Activated gamma-delta T cell treated with anti-CD3 and anti-CD28 coated beads, Interleukin-2, amount 50 U/mL, for 16 hours (primary cell): ENCODE measurements at places on chromosomes 1 and 21.

- no peak for DNase-seq
These were observed 139.2 kb downstream of the SEC16B start for GRCh38 chr1:177830531-177831135.

- DNase-seq = no peak
These were observed 104.1 kb upstream of the HNRNPU start for GRCh38 chr1:244968471-244968871.

- no peak for DNase-seq
These were observed 819.3 kb downstream of the PLA2G4A start for GRCh38 chr1:187648091-187648490.

GRCh38 chr21:41630249-41630648 lies 122.3 kb upstream of the TMPRSS2 start:
- DNase-seq = no peak

GRCh38 chr1:42240966-42241755 lies 76.6 kb upstream of the GUCA2A start:
- DNase-seq = no peak

DNA sequence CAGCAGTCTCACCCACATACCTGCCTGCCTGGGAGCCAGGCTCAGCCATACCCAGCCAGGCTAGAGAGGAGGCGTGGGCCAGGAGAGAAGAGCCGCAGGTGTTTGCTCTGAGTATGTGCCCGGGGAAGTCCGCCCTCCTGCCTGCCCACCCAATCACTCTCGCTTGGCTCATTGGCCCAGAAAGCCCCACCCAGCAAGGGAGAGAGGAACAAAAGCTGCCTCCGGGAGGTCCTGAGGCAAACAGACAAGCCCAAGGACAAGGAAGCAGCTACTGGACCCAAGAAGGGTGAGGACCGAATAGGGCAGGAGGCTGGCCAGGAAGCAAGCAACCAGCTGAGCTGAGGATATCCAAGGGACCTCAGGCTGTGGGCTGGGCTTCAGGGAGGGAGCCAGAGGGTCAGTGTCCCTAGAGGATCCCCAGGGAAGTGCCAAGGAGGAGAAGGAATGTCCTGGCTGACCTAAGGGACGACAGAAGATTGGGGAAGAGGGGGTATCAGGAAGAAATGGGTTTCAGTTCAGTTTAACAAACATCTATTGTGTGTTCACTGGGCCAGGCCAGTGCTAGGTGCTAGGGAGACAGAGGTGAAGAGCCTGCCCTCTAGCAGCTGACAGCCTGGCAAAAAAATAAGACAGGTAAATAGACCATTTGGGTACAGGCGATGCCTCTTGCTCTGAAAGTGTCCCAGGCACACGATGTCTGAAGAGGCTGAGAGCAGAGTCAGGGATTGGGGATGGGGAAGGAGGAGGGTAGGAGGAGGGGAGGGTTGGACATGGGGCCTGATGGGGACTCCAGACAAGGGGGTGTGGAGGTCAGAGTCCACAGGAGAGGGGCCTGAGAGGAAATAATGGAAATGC lies at the start of gene GJB4:
Gene GJB4 (plus strand): TSS at position 238 of the 855 bp plus-strand sequence. CDS start 1,515 bp downstream, outside the sequence.
- DNase-seq = no peak

- DNase-seq = no peak
These were observed 18.4 kb upstream of the COL6A2 start for GRCh38 chr21:46079352-46080170.

DNA sequence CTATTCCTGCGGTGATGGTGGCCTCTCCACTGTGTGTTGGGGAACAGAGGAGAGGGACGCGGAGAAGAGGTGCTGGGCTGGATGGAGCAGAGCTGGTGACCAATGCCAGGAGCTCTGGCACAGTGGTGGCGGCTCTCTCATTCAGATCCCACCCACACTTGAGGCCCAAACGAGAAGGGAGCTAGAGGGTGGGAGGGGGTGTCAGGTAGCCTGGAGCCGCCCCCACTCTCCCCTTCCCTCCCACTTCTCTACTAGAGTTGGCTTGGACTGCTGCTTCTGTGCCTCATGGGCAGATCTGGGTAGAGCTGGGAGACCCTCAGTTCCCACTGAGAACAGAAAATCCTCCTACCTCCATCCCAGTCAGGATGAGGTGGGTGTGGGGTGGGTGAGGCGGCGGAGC lies 3.5 kb downstream of the TTC39A start:
- no peak for DNase-seq

DNA sequence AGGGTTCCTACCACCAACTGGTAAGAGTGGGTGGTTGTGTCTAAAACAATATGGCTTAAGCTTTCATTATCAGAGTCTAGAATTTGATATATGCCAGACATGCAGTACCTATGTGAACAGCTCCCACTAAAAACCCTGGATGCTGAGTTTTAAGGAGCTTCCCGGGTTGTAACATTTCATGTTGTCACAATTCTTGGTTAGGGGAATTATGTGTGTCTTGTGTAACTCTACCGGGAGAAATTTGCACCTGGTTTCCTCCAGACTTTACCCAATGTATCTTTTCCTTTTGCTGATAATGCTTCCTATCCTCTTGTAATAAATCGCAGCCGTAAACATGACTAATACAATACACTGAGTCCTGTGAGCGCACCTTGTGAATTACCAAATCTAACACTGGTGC lies 48.3 kb downstream of the ARID4B start:
- DNase-seq = no peak

GRCh38 chr1:229046251-229046853 lies 224.6 kb upstream of the RAB4A start:
- DNase-seq = no peak

GRCh38 chr21:44702111-44702972 lies 5.4 kb downstream of the KRTAP10-12 start:
- DNase-seq = no peak

GRCh38 chr1:109270623-109271317 lies 12.2 kb downstream of the PSRC1 start:
- no peak for DNase-seq

DNA sequence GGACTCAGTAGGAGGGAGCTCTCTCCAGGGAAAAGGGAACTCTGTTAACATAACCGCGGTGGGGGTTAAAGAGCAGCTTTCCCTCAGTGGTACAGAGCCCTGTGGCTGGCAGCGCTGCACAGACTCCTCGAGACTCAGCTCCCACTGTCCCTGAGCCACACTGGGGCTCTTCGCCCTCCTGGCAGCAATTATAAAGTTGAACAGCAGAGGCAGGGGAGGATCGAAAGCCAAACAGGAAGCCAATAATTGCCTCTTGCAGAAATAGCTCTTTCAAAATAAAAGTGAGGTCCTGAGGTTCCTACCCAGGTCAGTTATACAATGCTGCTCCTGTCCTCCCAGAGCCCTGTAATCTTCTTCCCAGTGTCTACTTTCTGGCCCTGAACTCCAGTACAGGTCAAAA lies 77.0 kb downstream of the FAM78B start:
- no peak for DNase-seq

- no peak for DNase-seq
These were observed 29.0 kb downstream of the C1orf52 start for GRCh38 chr1:85230305-85230977.

- no peak for DNase-seq
These were observed 28.1 kb downstream of the C2CD2 start for GRCh38 chr21:41925767-41926116.

GRCh38 chr1:201584471-201585092 lies 45.7 kb downstream of the NAV1 start:
- DNase-seq = no peak

- DNase-seq = no peak
These were observed 881.5 kb downstream of the LTN1 start for GRCh38 chr21:28111151-28111619.

- DNase-seq = no peak
These were observed 63.7 kb downstream of the KCNN3 start for GRCh38 chr1:154806333-154806732.

GRCh38 chr1:11130406-11130805 lies 30.7 kb upstream of the EXOSC10 start:
- no peak for DNase-seq

DNA sequence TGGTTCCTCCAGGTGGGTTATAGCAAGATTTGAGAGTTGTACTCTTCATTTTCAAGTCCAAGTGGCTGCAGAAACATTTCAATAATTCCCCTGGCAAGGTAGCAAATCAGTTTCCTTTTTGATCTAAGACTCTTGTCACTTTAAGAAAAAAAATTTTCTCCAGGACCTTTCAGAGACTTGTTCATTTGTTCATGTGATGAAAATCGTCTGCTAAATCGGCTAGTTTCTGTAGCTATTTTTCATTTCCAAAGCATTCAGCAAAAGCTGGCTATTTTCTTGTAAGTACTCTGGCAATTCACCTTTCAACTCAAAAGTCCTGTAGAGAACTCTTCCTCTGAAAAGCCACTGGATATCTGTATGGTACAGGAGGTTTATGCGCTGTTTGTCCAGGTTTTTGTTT lies 93.5 kb downstream of the LTN1 start:
- DNase-seq = no peak

- DNase-seq = no peak
These were observed 29.0 kb downstream of the RBM11 start for GRCh38 chr21:14244911-14245310.

- no peak for DNase-seq
These were observed 35.7 kb upstream of the USP1 start for GRCh38 chr1:62401034-62401760.

GRCh38 chr1:61341426-61341825 lies 259.1 kb downstream of the NFIA start:
- no peak for DNase-seq

GRCh38 chr1:171762143-171762563 lies 19.3 kb upstream of the METTL13 start:
- DNase-seq = no peak

DNA sequence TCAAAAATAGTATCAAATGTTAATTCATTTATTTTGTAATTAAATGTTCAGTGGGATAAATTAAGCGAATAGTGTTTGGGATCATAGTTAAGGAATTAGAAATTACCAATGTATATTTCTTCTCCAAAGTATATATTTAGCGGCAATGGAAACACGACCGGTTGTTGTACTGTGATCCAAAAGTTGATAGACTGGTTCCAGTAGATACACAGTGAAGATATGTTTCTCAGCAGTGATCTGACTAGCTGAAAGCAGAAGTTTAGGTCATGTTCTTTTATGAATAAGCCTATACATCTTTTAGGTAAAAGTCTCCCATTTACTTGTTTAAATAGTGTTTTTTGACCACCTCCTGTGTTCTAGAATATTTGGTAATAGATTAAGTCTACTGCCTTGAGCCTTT lies 8.8 kb downstream of the USP16 start:
- no peak for DNase-seq

DNA sequence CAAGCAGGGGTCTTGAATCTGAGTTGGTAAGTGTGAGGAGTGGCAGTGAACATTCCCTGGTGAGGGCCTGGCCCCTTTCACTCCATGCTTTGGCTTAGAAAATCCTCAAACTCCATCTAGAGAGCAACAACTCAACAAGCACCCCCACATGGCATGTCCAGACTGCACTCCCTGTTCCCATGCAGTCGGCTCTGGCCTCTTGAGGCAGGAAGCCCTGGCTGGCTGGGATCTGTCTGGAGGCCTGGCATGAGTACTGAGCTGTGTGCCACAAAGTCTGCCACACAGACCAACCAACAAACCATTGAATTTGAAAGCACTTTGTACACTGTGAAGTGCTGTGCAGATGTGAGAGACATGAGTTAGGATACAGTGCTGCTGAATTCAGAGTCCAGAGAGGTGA lies 25.2 kb downstream of the COA7 start:
- no peak for DNase-seq

DNA sequence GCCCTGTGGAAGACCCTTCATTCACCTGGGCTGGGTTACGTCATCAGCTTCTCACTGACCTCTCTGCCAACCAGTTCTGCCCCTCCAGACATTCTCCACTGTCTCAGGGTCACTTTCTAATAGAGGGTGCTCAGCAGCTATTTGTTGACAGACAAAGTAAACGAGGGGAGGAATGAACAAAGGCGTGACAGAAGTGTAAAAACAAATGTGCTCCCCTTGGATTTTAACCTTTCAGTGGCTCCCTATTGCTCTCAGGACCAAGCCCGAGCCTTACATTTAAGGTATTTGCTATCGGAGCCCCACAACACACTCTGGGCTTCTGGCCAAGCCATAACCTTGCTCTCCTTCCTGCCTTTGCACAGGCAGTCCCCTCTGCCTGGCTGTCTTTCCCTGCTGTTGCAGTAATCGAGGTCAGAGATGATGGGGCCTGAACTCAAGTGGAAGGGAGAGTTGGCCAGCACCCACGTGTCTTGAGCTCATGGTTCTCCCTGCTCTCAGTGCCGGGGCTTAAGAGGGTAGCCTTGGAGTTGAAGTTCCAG lies 9.3 kb upstream of the MARCKSL1 start:
- no peak for DNase-seq

- no peak for DNase-seq
These were observed 35.7 kb downstream of the SIM2 start for GRCh38 chr21:36734367-36735200.

GRCh38 chr1:21590126-21590880 lies 78.9 kb downstream of the RAP1GAP start:
- DNase-seq = no peak

DNA sequence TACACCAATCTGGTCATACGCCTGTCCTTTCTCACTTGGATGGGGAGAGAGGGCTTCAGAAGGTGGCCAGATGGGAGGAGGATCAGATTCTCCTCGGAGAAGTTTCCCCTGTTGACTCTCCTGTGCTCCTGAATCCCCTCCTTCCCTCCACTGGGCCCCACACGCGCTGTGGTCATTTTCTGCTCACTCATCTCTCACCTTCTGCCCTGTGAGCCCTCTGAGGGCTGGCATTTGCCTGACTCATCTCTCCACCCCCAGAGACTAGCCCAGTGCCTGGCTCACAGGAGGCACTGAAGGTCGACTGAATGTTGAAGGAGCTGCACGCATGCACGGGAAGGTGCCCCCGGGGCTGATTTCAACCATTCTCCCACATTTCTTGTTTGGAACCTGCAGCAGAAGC lies 14.2 kb downstream of the ABCA4 start:
- DNase-seq = no peak

DNA sequence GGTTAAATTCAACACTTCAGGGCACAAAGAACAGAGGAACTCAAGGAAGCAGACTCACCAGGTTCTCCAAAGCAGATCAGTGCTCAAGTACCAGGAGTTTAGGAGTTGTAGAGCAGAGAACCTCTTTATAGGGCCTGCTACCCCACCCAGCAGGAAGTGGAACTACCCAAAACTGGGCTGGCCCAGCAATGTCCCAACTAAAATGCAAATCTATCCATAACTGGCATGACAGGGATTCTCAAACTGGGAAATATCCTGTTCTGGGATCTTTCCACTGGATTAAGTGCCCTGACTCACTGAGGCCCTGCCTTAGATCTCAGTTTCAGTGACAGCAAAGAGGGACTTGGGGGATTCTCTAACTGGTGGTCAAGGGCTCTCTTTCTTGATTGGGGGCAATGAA lies at the start of gene SPRR2E:
Gene SPRR2E (minus strand): TSS at position 101 of the 400 bp plus-strand sequence. CDS start 775 bp downstream, outside the sequence.
- DNase-seq = no peak
